ENCODE measurements at places on chromosomes 1 and 21. TPM values are rescaled to one million over a fixed set of nuclear protein-coding genes. Genes with fewer than 3 reads are reported as not detected.

DNA sequence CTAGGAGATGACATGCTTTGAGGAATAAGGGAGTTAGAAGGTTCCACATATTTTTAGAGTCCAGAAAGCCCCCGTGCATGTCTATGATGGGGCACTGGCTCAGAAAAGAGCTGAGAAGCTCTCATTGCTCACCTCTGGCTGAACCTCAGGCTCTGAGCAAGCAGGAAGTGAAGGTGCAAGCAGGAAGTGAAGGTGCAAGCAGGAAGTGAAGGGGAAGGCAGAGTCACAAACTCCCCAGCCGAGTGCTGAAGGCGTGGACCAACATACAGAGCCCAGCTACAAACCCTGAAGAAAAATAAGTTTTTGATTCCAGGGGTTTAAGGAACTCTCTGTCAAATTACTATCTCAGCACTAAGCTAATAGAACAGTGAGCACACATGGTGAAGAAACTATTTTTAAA, 7.0 kb downstream of the KRTAP10-8 start:
- no peak for DNase-seq
- peak overlapping the region; percentile 59 for H3K4me3 ChIP-seq
- H3K27ac ChIP-seq: peak overlapping the region; percentile 76
- H3K4me1 ChIP-seq: peaks cover 12% of the 10 kb centered on the region

GRCh38 chr1:111656086-111657017, 36.8 kb downstream of the RAP1A start:
- peaks cover 38% of the 10 kb centered on the region for H3K4me1 ChIP-seq
- peak; percentile 21 for DNase-seq
- H3K4me3 ChIP-seq: no peak overlapping the region
- no peak overlapping the region for H3K27ac ChIP-seq
- H3K27me3 ChIP-seq: no peaks in the 10 kb centered on the region

DNA sequence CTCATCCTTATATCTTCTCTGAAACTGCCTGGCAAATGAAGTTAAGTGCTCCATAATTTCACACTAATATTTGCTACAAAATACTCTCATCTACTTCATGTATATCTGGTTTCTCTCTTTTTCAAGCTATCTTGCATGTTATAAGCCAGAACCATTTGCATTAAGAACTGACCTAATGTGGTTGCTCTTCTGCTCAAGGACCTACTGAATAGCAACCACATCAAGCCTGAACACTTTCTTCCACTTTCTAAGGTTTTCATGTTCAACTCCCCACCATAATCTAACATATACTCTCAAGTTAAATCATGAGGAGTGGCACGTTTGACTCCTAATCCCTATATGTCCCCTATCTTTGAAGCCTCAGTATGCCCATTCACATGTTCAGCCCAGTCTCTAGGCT, 27.2 kb downstream of the RGS1 start:
- DNase-seq: no peak
- peaks cover 14% of the 10 kb centered on the region for H3K4me1 ChIP-seq
- H3K27ac ChIP-seq: no peak overlapping the region
- H3K4me3 ChIP-seq: no peak overlapping the region
- peaks cover 48% of the 10 kb centered on the region for H3K27me3 ChIP-seq

- H3K27me3 ChIP-seq: peaks cover 15% of the 10 kb centered on the region
- H3K27ac ChIP-seq: no peak overlapping the region
- DNase-seq: no peak
- H3K4me1 ChIP-seq: no peaks in the 10 kb centered on the region
Measured at GRCh38 chr1:162736633-162737067, 53.9 kb upstream of the HSD17B7 start.

GRCh38 chr1:93878501-93878888, 511 bp downstream of the DNTTIP2 start:
- H3K4me1 ChIP-seq: peaks cover 33% of the 10 kb centered on the region
- DNase-seq: peak; percentile 45
- no peaks in the 10 kb centered on the region for H3K27me3 ChIP-seq
- H3K4me3 ChIP-seq: peak overlapping the region; percentile 98
- H3K36me3 ChIP-seq: peaks cover 23% of the 10 kb centered on the region

DNA sequence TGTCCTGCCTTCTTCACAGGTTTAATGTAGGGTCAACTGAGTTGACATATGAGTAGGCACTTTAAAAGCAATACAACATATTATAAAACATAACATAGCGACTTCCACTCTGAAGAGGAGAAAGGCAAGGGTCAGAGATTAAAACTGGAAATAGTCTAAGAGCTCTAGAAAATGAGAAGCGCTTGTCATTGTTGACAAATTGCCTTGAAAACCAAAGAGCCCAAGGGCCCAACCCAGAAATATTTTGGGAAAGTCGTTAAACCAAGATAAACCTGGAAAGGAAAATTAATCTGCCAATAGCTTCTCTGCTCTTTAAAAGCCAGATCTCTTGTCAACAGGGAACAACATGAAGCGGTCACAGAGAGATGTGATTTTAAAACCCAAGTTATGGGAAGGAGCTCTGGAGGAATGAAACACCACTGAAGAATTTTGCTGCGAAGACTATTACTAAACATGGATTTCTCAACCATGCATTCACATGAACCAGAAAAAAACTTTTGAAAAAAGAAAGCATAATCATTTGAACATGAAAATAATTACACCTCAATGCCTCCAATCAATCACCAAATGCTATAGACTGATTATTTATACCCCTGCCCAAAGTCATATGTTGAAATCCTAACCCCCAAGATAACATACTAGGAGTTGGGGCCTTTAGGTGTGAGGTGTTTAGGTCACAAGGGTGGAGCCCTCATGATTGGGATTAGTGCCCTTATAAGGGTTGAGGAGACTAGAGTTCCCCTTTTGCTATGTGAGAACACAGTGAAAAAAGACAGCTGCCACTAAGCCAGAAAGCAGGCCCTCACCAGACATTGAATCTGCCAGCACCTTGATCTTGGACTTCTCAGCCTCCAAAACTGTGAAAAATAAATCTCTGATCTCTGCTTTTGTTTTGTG, 33.0 kb upstream of the MTF1 start:
- H3K4me1 ChIP-seq: no peaks in the 10 kb centered on the region
- H3K4me3 ChIP-seq: no peak overlapping the region
- H3K27ac ChIP-seq: peak overlapping the region; percentile 66
- DNase-seq: no peak
- H3K36me3 ChIP-seq: peaks cover 6% of the 10 kb centered on the region
- H3K27me3 ChIP-seq: no peaks in the 10 kb centered on the region

DNA sequence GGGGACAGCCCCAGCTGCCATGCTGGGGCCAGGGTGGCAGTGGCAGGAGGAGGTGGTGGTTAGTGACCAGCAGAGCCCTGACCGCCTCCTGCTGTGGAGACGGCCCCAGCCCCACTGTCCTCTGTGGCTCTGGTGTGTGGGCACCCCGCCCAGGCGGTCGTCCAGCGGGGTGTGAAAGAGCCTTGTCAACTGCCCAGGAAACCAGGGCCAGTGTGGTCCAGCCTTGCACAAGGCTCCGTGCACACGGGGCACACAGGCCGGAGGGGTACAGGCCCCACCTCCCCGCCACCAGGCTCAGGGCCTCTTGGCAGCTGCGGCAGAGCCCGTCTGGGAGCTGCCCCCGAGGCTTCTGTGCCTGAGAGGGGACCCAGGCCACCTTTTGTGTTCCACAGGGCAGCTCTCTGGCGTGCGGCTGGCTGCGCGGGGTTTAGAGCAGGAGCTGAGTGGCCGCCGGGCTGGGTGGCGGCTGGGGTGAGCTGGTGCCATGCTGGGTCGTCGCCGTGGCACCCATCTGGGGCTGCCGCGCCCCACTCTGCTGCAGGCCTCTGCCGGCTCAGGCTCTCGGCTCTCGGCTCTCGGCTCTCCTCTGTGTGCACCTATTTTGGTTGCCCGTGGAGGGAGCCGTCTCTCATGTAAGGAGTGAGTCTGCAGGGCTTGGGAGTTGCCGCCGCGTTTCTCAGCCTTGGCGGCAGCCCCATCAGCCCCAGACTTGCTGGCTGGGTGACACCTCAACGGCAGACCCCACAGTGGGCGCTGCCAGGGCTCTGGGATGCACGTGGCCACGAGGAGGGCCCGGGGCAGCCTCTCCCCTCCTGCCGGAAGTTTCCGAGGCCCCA, 36.1 kb downstream of the SLX9 start:
- no peaks in the 10 kb centered on the region for H3K4me1 ChIP-seq
- no peak overlapping the region for H3K4me3 ChIP-seq
- H3K27me3 ChIP-seq: no peaks in the 10 kb centered on the region
- no peak overlapping the region for H3K27ac ChIP-seq
- H3K36me3 ChIP-seq: peaks cover 6% of the 10 kb centered on the region

Gene KLHL17
- polyA plus RNA-seq: 0.70 TPM

Data from naive B cell (primary cell).